ENCODE measurements at places on chromosomes 12 and 14.

DNA sequence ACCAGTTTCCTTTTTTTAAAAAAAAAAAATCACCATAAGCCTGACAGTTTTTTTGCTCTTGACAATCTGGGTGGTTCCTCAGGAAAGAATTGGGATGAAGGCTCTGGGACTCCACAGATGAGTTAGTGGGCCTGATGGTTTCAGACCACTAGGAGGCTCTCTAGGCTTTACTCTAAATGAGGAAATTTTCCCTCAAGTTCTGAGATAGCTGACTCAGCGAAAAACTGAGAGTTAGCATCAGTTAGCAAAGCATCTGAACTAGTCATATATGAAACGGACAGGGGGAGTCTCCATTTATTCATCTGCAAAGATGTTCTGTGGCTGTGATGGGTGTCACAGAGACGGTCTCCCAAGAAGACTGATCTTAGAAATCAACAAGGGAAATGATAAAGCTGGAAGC is 314.3 kb upstream of the OR4E1 start:
- no peak for DNase-seq

DNA sequence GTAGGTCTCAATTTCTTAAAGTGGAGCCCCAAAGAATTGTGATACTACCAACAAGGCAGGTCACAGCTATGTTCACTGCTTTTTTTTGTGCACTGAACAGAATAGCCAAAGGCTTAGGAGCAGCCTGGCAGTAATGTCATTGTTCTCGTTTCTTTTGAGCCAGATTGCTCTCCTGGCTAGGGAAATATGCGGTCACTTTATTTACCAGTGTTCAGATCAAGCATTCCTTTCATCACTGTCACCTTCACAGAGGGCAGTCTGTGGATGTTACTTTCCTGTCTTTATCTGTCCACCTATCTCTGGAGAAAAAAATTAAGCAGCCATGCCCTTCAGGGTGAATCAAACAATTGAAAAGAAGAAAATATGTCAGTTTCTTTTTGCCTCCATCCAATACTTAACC is 159.6 kb downstream of the BTG1 start:
- no peak for DNase-seq

- DNase-seq: no peak
These were observed 2.6 kb downstream of the DNAJC22 start for GRCh38 chr12:49349266-49349665.

DNA sequence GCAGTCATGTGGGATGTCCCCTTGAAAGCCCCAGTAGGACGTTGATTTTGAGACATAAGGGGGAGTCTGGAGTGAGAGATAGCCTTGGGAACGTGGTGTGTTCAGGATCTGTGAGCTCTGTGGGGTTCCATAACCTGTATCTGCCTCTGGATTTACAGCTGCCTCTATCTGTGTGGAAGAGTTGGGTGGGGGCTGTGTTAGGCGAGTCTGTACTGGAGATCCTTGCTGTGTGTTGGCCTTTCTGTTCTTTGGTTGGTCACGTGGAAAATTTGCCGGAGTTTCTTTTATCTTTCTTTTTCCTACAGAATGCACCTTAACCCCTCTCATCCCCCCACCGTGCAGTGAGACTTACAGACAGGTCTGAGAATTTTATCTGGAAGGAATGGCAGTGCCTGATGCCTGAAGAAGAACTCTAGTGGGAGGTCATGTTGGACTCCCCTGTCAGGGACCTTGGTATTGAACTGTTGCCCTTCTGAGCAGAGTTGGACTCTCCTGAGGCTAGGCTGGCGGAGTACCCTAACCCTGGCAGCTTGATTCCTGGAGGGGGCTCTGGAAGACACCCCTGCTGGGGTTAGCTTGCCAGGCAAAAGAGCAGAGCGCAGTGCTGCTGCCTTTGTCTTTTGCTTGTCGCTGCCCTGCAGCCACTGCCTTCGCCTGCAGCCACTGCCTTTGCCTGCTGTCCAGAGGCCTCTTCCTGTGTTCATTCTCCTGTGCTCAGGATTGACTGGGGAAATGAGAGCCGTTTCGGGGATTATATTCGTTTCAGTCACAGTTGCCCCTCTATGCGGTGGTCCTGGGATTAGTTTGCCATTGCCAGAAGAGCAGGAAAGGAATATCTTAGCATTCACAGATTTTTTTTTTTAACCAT is 34.1 kb downstream of the ZNF664 start:
- no peak for DNase-seq

DNA sequence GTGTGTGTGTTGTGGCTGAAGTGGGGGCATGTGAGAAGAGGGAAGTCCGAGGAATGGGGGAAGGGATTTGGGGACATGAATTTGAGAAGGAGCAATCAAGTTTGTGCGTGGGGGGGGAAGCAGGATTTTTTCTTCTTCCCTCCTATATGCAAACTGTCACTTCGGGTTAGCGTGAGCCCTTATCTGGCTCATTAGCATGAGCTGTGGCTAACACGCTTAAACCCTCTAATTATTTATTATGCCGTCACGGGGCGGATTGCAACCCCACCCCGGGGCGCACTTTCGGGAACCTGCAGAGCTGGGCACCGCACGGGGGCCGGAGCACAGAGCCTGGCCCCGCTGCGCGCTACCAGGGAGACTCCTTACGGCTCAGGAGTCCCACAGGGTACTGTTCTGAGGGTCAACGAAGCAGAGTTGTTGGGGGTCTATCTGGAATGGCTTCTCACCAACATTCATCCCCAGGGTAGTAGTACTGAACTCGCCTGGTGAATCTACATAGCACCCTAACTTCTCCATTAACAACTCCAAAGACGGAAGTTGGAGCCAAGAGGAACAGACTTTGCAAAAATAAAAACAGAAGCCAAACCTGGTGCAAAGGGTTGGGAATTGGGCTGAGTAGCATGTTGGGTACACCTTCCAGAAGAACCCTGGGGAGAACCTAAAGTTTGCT is 6.4 kb upstream of the ASCL1 start:
- no peak for DNase-seq

DNA sequence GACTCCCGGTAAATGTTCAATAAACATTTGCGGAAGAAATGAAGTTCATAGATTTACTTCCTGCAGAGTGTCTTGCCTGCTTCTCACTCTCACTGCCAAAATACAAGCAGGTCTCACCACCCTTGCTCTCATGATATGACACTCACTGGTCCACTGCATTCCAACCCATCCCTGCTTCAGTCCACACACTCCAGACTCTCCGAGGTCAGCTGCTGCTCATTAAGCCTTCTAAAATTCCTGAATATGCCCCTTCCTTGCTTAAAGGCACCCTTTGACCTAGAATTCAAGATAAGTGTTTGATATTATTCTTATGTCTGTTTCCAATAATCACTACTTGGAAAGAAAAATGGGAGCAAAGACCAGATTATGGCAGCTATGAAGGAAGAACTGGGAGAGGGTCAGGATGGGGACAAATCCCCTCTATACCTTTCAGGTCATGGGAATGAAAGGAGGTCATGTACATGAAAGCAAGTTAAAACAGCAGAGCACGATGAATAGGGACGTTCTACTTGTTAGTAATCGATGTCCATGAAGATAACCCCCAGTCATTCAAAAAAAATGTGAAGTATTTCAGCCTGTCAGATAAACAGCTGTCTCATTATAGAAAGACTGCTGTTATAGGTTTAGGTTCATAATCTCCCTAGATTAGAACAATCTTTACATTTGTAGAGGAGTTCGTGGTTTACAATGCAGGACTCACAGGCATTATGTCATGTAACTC is 10.5 kb upstream of the NID2 start:
- DNase-seq: no peak

GRCh38 chr14:55356913-55357312 is 54.7 kb downstream of the ATG14 start:
- DNase-seq: no peak

GRCh38 chr14:96130391-96130790 is 74.2 kb upstream of the BDKRB2 start:
- no peak for DNase-seq

GRCh38 chr12:18882690-18883089 is 144.8 kb downstream of the CAPZA3 start:
- DNase-seq: no peak

- no peak for DNase-seq
These were observed 88.6 kb downstream of the RAD51B start for GRCh38 chr14:67908052-67908754.

- DNase-seq: no peak
These were observed 22.9 kb downstream of the SAMD4A start for GRCh38 chr14:54589843-54590242.

DNA sequence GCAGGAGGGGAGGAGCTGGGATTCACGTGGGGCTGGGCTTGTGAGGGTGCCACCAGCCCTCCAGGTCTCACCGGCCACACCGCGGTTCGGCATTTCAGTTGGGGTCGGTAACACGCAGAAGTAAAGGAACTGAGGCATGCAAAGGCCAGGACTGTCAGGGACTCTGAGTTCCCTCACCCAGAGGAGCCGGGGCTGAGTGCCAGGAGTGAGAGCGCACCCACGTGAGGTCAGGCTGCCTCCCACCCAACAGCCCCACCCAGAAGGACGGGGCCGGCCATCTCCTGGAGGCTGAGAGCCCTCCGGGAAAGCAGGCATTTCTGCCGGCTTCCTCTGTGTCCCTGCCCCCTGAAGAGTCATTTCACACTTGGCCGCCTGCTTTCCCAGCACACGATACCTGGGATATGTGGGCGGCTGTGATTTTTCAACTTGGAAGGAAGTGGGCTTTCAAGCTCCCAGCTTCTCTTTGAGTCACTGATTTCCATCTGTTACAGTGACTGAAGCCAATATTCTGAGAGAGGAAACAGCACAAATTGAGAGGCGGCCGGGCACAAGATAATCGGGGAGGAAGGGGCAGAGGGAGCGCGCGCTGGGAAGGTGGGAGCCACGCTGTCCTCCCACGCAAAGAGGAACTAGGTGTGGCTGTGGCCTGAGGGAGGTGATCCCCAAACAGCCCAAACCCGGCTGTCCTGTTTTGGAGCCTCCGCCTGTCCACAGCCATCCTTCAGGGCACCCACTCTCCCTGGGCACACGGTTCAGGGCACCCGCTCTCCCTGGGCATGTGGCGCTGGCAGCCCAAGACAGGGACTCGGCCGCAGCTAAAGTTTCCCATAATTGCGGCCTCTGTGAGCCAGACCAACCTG is 19.0 kb downstream of the GALNT9 start:
- DNase-seq: no peak

DNA sequence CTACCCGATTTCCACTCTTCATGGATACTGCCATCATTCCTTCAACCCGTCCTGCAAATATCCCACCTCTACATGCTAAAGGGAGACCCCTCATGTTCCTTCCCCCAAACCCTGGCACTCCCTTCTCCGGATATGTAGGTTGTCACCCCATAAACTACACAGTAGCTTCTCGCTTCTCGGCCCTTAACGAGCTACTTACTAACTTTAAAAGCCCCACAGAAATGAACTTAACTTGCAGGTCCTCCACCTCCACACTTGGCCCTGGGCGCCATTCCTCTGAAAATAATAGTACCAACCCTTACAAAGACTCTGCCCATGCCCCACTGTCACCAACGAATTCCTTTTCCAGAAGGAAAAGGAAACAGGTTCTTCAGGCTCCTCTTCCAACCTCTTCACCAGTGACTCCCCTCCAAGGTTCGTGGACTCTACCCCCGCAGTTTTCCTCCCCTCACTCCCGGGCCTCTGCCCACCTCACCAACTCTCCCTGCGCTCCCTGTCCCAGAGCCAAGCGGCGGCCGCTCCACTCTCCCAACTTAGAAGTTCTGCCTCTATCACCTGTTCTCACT is 1.2 kb downstream of the SPPL3 start:
- DNase-seq: no peak

DNA sequence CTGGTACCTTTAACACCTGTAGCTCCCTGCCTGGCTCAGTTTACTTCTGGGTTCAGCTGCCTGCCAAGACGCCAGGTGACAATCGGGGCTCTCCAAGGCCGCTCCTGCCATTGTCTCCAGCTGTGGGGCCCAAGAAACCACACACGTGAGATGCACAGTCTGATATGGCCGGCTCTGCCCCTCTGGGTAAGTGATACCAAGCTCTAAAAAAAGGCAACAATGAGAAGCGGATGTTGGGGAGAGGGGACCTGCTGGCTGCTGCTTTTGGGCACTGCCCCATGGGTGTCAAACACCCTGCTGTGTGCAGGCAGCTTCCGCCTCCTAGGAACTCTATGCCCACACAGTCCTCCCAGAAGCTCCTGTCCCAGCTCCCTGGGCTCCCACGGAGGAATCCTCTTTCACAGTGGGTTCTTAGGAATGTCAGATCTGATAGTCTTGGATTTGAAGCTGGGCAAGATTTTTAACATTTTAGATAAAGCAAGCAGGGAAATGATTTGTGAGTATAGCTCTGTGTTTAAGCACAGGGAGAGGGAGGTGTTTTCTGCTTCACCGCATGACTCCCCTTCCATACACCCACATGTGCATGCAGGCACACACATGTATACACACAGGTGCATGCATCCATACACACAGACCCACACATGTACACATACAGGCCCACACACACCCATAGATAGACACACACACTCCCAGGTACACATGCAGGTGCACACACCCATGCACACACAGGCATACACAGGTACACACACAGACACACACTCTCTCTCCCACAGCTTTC is 1135.8 kb downstream of the BCL11B start:
- no peak for DNase-seq

DNA sequence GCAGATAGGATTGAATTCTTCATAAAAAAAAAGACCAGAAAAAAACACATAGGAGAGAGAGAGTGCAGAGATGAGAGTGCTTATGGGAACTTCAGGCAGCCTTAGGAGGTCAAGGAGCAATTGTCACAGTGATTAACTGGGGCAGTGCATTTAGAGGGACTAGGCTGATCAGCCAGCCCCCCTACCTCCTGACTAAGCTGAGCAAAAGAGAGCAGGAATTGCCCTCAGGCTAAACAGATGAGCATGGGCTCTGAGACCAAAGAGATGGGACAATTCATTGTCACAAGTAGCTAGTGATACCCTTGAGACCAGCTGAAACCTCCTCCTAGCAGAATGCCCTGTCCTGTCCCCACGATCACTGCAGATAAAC is 124.0 kb downstream of the BTG1 start:
- no peak for DNase-seq

DNA sequence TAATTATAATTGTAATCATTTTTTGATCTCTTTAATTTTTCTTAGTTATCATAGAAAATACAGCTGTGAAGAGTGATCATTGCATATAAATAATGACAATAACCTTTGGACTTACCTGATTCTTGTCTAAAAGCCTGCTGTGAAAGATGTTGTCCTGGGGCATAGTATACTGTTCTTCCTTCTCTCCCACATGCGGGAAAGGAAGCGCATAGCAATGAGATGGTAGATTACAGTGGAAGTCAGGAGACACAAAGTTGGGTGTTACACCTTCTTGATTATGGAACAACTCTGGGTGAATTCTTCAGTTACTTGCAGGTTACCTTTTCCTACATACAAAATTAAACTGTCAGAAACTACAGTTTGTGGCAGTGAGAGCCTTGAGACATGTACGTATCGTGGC is 140.8 kb downstream of the KTN1 start:
- DNase-seq: no peak

DNA sequence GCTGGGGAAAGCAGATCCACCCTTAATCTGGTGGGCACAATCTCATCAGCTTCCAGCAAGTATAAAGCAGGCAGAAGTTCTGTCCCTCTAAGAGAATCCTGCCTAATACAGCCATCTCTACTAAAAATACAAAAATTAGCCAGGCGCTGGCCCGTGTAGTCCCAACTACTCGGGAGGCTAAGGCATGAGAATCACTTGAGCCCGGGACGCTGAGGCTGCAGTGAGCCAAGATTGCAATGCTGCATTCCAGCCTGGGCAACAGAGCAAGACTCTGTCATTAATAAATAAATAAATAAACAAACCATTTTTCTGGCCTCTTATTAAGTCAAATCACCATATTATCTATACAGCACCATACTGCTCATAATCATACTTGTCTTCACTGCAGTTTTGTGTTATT is 111.2 kb downstream of the MED13L start:
- no peak for DNase-seq

Data from activated naive CD4-positive, alpha-beta T cell (primary cell).